ENCODE measurements at places on chromosomes 7 and 10. TPM values are rescaled to one million over a fixed set of nuclear protein-coding genes. Genes with fewer than 3 reads are reported as not detected.

The RBM33 gene
- polyA plus RNA-seq = 45.8 TPM

The MACC1 gene
- polyA plus RNA-seq = 21.2 TPM

The TBXAS1 gene
- polyA plus RNA-seq = 34.5 TPM

The GPR15LG gene
- 0.53 TPM for polyA plus RNA-seq

The CDC14C gene
- polyA plus RNA-seq = 0.04 TPM

The CTAGE4 gene
- 10.3 TPM for polyA plus RNA-seq

The MLXIPL gene
- 4.8 TPM for polyA plus RNA-seq

The DLX6 gene
- polyA plus RNA-seq = not detected

The SEMA3E gene
- 1.9 TPM for polyA plus RNA-seq

The MGMT gene
- 17.5 TPM for polyA plus RNA-seq

The ATP6V0E2 gene
- 18.5 TPM for polyA plus RNA-seq

The GDI2 gene
- 304 TPM for polyA plus RNA-seq

The SYCE1 gene
- polyA plus RNA-seq = 0.77 TPM

DNA sequence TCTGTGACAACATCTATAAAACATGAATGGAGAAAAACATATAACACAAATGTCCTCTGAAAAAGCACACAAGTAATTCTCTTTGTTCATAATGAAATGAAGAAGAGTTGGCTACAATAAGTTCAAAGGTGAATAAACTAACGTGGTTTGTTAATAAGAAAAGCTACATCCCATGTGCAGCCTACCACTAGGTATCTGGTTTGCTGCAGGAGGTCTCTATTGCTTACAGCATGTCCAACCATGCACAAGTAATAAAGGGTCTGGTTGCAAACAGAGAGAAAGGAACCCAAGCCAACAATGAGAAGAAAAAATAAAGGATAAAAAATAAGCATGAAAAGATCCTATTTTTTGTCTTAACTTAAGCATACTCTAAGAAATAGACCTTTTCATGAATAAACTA lies 139.2 kb downstream of the CHCHD3 start:
- no peak for DNase-seq

DNA sequence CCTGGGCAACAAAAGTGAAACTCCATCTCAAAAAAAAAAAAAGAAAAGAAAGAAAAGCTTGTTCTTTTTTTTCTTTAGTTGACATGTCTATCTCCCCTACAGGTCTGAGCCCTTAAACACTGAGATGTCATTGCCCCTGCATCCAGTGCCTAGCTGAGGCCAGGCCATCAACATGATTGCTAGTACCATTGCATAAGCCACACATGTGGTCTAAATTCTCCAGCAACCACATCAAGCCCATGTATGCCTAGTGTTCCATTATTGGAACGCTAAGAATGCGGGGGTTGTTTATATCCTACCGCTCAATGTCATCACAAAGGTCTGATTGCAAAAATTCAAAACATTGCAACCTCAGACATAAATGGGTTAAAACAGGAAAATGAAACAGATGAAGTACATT lies 62.7 kb downstream of the NPTX2 start:
- DNase-seq = no peak

DNA sequence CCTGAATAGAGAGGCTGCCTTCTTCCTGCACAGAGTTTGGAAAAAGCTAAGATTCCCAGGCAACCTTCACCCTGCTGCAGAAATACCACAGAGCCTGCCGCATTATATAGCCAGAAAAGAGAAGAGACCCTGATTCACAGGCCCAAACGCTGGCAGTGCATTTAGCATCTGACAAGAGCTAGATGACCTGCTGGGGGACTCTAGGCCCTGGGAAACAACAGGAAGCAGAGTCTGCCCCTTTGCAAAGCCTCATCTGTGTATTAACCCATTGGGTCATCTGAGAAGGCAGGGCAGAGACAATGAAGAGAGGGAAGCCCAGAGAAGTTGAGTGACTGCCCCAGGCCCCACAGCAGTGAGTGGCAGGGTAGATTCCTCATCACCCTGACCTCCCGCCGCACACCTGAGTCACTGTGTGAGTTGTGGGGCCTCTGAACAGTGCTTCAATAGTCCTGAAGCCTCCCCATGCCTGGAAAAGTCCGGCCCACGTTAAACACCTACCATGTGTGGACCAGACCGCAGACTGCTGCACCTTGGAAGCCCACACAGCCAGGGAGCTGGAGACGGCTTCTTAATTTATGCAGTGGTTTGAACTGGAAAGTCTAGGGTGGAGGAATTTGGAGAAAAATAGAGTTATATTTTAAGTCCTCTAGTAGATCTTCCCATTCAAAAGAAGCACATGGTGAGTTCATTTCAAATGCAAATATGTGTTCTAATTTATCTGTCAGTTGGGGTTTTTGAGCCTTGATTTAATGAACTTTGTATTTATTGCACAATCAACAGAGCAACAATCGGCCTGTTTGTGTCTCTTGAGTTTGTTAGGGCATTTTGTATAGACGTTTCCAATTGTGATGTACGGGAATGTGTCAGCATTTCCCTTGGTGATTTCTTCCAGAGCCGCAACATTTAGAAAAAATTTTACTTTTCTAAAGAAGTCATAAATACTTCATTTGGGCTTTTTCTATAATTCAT lies 80.4 kb upstream of the GPR26 start:
- DNase-seq = no peak

- DNase-seq = no peak
These were observed 631 bp downstream of the RTKN2 start for GRCh38 chr10:62268027-62268398.

DNA sequence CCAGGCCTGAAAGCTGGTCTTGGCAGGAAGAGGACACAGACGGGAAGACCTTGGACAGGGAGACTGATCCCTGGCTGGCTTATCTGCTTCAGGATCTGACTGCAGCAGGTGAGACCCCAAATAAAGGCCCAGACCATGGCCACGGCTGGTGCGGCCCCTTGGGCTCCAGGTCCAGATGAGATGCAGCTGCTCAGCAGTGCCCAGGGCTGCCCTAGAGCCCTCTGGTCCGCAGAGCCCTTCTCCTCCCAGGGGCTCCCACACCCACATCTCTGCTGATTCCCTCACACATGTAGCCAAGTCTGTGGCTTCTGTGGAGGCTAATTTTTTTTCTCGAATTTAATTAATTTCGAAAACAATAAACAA lies 46.3 kb downstream of the VIPR2 start:
- DNase-seq = no peak

DNA sequence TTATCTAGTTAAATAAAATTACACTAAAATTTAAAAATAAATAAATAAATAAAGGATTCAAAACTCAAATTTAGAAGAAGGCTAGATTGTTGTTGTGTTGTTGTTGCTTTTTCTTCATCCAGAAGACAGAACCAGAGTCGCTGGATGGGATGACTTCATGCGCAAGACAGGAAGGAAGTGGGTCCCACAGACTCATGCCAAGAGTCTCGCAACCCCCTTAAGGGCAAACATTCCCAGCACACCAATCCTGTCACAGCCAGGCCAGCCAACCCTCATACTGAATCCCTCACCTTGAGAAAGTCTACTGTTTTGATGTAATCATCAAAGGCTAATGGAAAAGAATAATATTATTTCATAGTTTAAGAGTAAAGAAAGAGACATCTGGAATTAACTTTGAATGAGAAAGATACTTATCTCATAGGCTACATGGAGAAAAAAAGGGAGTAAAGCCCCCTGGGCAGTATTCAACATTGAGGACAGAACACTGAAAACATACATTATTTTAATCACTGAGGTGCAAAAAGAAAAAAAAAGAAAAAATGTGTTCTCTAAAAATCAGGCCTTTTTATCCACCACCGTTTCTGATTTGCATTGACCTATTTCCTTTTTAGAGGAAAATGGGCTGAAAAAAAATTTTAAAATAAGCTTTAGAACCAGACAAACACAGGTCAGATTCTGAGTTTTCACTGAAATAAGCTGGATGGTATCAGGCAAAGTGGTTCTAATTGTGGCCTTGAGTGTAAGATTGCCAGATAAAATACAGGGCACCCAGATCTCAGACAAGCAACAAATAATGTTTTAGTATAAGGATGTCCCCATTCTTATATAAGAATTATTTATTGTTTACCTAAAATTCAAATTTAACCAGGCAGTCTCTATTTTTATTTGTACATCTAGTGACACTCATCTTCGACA lies 826.5 kb downstream of the TNS3 start:
- no peak for DNase-seq

- DNase-seq = no peak
These were observed 345.6 kb upstream of the NRP1 start for GRCh38 chr10:33680036-33680435.

DNA sequence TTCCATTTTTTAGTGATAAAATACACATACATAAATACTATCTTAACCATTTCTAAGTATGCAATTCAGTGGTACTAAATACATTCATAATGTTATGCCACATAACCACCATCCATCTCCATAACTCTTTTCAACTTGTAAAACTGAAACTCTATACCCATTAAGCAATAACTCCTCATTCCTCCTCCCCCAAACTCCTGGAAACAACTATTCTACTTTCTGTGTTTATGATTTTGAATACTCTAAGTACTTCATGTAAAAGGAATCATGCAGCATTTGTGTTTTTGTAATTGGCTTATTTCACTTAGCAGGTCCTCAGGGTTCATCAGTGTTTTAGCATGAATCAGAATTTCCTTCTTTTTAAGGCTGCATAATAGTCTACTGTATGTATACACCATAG lies 131.8 kb downstream of the TES start:
- no peak for DNase-seq

DNA sequence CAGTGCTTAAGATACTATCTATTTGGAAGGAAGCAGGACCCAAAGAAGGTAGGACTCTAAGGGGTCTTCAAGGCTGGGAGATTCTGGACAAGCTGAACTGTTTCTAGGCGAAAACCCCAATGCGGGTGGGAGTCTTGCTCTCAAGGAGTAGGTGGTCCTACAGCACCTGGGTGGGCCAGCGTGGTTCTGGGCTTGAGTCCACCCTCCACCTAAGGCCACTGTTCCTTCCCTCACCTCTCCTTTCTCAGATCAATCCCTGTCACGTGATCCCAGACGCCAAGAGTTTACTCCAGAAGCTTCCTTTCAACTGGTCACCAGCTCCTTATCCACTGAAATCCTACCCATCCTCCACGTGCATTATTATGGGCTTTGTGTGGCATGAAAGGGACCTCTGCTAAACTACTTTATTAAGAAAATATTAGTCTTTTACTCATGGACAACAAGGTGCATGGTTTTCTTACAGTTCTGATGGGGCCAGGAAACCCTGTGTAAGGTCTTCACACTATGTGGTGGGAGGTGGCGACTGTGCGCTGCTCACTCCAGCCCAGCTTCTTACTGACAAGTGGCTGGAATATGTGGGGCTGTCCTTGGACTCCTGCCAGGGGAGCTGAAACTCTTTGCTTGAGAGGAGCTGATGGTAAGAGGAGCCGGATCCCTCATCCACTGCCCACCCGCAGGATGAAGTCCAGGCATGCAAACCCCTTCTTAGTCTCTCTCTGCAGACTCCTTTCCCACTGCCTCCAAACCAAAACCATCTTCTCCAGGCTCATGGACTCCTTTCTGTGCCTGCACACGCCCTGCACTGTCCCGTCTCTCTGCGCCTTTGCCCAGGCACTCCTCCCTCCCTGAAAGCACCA lies 1.6 kb downstream of the ZNF746 start:
- DNase-seq = no peak

DNA sequence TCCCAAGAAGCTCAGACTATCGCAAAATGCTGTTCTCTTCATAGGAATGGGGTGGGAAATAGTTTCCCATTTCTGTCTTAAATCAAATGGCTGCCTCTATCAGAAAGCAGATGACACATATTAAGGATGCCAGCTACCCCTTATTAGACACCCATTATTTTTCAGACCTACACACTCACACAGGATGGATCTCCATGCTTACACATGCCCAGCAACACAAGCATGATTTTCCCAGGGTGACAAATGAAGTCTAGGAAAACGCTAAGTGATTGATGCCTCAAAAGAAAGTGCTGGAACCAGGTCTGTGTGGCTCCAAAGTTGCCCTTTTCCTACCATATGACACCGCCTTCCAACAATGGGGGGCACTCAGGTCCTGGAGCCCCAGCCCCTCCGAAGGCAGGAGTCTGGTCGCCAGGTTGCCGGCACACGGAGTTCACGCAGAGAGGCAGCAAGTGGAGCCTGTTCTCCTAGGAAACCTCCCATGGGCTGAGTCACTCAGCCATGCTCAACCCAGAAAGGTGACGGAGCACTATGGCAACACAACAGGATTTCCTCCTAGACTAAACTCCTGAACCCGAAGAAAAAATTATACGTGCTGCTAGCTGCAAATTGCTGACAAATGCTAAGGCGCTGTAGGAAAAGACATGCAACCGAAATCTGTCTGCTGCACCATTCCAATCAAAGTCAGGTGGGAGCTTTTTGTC lies 19.8 kb downstream of the VOPP1 start:
- DNase-seq = peak; percentile 69

DNA sequence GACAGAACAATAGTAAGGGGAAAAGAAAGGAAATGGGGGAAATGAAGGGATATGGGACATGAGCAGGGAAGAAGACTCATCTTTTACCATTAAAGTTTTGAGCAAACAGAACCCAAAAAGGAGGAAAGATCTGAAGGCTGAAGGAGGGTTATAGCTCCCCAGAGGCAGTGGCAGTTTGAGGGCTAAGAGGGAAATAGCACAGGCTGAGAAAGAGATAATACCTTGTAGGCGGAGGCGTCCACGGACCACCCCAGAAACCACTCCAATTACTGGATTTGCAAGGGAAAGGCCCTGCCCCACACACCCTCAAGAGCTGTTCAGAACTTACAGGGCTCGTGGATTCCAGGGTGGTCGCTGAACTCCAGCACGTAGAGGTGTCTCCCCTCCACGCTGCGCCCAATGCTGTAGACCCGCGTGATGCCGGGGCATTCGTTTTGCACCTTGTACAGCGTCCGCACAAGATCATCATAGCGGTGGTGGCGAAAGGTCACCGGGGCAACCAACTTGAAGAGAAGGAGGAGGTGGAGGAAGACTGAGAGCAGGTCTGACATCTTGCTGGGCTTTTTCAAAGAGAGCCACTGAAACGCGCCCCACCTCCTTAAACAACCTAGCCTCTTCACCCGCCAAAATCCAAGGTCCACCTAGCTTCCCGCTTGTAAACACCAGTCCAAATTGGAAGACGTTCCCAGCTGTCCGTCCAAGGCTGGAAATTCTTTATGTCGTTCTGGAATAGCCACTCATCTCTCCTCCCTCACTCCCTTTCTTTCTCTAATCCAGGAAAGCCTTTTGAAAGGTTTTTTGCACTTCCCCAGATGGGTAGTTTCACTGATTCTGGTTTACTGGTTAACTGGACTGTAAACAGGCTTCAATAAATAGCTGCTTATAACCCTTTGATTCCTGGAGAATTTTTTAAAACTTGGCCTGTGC lies at the start of gene CPN1:
Gene CPN1 (minus strand): TSS at position 795 of the 927 bp plus-strand sequence. CDS start 244 bp downstream, at position 551.
- no peak for DNase-seq

GRCh38 chr7:108613949-108614381 lies 44.3 kb downstream of the DNAJB9 start:
- DNase-seq = no peak

DNA sequence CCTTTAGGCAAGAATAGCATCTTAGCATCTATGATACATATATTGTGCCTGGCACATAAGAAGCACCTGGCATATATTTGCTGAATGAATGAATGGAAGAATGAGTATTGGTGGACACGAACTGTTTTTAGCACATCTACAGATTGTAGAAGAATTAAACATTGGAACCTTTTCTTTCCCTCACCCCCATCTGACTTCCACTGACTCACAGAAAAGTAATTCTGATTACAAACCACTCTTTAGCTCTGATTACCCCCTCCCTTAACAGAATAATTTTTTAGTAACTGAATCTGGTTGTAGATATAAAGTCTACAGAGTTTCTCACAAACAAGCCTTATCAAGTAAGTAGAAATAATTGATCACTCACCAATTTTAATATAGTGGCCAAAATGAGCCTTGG lies 31.9 kb downstream of the SLC26A4 start:
- no peak for DNase-seq

GRCh38 chr10:51685768-51686167 lies 13.6 kb downstream of the CSTF2T start:
- no peak for DNase-seq

Measured in renal cortex interstitium (tissue), 15 donors.